ENCODE measurements at places on chromosomes 7 and 10.
A peak's percentile ranks its signal among the peaks of the same experiment; 100 is the strongest.

GRCh38 chr7:16563281-16564022, 36.8 kb downstream of the LRRC72 start:
- DNase-seq: no peak

- DNase-seq: no peak
These were observed 453.7 kb upstream of the POT1 start for GRCh38 chr7:125383324-125383723.

GRCh38 chr7:101749891-101750290, 67.5 kb upstream of the CUX1 start:
- DNase-seq: no peak

GRCh38 chr10:69088801-69089501, 1.0 kb downstream of the SRGN start:
- no peak for DNase-seq

DNA sequence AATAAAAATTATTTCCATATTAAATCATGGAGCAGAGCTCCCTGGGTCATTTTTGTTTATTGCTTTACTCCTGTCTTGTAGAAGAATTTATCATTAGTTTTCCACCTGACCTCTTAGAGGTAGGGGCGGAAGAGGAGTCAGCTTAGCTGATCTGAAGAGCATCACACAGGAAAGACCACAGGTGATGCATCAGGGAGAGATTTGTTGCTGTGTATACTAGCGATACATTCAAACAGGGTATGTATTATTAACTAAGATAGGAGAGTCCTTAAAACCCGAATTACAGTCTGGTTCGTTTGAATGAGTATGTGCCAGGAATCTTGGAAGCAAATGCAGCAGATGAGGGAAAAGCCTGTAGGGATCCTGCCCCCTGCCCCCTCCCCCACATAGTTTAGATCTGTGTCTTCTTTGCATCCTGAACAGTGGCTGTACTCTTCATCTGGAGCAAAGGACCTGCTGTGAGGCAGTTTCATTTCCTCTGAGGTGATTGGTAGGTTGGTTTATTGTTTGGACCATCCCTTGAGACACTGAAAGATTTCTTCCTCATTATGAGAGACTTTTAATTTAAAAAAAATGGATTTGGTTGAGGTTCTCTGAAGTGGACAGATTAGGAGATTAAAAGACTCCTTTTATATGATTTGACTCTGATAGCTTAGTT, 177.0 kb downstream of the SND1 start:
- DNase-seq: no peak

DNA sequence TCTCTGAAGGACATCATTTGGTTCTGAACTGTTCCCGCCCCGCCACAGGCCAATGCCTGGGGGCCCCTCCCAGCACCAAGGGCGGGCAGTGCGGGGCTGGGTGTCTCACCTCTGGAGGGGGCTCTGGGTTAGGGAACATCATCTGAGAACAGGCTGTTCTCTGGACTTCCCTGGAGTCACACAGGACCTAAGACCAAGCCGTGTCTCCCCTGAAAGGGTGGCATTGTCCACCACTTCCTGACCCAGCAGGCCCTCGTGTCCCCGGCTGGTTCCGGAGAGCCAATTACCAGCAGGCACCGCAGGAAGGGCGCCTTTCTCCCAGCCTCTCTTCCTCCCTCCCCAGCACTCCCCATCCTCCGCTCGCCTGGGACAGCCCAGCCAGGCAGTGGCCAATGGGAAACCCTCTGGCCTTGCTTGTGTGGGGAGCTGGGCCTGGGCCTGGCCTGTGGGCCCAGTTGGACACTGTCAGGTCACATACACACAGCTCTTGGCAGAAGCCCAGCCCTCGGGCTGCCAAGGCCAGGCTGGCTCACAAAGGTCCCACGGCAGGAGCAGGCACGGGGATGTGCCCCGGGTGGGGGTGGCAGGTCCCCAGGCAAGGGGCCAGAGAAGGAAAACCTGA, 119.5 kb downstream of the SPDYE5 start:
- DNase-seq: no peak

DNA sequence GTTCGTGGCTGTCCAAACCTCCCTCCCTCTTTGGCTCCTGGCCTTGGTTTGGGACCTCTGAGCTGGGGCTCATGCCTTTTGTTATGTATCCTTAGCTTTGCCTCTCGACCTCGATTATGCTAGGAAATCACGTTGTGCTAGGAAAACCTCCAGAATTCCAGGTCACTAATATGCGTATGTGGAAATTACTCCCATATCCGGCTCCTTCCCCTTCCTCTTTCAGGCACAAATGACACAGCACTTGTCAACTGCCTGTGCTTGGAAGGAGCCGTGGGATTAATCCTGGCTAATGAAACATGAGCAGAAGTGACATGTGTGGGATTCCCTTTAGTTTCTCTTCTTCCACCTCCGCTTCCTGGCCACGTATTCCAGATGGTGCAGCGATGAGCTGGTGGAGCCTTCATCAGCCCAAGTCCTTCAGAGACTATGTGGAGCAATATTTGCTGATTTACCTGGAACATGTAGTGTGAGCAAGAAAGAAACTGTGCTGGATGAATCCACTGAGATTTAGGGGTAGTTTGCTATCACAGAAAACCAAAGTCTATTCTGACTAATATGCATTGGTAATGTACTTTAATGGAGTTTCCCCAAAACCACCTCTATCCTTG, 149.2 kb downstream of the REEP3 start:
- no peak for DNase-seq

- DNase-seq: no peak
These were observed 405.5 kb upstream of the SHH start for GRCh38 chr7:156217803-156218202.

GRCh38 chr7:22601408-22601807, 101.4 kb upstream of the STEAP1B start:
- DNase-seq: no peak

GRCh38 chr10:59587083-59587755, 122.4 kb downstream of the SLC16A9 start:
- no peak for DNase-seq

GRCh38 chr10:71288461-71288860, 30.6 kb upstream of the SLC29A3 start:
- no peak for DNase-seq

- DNase-seq: peak; percentile 63
These were observed 12.5 kb downstream of the STAG3 start for GRCh38 chr7:100190048-100190711.

GRCh38 chr10:95503001-95503400, 58.2 kb downstream of the SORBS1 start:
- DNase-seq: no peak

DNA sequence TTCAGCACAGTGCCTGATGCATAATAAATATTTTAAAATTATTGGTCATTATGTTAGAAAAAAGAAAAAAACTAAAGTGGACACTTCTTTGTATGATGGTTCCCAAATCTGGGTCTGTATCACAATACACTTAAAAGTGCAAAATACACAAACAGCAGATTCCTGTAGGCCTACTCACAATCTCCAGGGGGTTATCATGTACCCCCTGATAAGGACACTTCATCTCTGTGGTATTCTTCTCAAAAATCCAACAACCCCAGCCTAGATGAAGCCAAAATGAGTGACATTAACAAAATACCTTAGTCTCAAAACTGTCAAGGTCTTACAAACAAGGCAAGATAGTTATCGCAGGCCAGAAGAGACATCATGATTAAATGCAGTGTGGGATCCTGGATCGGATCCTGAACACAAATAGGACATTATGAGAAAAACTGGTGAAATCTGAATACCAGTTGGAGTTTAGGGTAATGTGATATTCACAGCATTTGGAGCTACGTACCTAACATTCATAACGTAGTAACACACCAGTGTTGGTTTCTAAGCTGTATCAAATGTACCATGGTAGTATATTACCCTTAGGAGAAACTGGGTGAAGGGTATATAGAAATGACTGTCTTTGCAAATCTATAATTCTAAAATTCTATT, 45.2 kb downstream of the NSUN6 start:
- no peak for DNase-seq

- DNase-seq: no peak
These were observed 5.4 kb upstream of the PWWP2B start for GRCh38 chr10:132391676-132392020.

DNA sequence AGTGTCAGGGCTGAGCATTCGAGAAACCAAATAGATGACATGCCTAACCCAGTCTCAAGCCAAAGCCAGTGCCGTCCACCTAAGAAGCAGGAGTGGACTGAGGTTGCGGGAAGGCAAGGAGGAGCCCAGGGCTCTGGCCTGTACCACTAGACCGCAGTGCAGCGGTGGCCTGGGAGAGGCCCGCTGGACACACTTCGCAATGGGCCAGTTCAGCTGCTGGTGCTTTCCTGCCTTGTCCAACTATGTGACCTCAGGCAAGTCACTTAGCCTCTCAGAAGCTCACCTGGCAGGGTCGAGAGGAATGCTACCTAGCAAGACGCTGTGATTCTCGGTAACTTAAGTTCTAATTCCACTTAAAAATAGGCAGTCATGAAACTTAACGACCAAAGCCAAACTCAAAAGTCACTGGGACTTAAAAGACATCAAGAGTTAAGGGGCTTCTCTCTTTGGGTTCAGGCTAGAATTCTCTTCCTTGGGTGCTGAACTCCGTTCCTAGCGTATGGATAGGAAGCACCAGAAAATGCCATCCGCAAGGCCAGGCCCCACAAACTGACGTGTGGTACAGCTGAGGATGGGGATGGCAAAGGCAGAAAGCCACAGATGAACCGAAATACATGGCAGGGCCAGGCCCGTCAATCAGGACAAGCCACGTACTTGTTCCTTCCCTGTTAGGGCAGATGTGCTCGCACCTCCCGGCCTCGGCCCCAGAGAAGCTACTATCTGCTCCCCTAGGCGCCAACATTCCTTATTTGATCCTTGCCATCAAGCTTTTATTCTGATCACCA, 34.2 kb downstream of the CTBP2 start:
- DNase-seq: no peak

GRCh38 chr7:16982640-16983350, 101.0 kb upstream of the AGR3 start:
- peak; percentile 33 for DNase-seq

- no peak for DNase-seq
These were observed 3.0 kb upstream of the WNT2 start for GRCh38 chr7:117325836-117326235.

- DNase-seq: no peak
These were observed 58.6 kb downstream of the PRF1 start for GRCh38 chr10:70543911-70544310.

DNA sequence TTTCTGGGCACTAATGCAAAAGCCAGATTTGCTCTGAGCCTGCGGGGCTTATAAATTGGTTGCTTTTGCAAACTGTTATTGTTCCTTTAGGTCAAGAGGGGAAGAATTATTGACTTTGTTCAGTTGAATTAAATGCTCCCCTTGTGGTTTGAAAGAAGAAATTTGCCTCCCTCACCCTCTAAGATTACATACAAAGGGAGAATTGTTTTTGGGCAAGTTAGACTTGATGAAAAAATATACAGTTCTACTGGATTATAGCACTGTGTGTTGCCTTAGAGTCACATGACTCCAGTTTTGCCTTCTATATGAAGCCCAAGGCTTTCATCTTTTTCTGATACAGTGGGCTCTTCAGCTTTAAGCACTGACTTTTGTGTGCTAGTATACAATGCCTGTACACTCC, 1265.8 kb upstream of the LRRTM3 start:
- DNase-seq: no peak

DNA sequence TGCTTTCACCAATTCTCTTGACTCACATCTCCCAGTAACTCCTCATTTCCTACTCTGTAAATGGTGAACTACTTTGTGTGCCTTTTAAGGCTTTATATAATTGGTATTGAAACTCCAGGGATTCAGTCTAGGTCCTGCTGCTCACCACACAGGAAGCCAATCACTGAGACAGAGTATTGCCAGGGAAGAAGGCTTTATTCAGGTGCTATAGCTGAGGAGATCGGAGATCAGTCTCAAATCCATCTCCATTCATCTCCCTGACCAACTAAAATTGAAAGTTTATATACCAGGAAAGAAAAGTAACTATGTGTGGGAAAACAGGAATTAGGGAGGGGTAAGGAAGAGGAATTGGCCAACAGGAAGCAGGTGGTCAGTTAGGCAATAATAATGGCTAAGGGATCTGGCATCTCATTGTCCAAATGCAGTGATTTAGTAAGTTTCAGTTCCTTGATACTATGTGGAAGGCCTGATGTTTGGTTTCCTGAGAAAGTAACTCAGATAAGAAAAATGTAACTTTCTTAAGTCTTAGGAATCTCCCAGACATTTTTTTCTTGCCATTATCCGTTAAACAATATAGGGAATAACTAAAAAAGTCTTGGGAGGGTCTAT, 10.2 kb upstream of the SDHAF3 start:
- no peak for DNase-seq

- no peak for DNase-seq
These were observed 28.9 kb downstream of the NRF1 start for GRCh38 chr7:129640400-129640799.

GRCh38 chr7:100118388-100119071, 628 bp downstream of the TAF6 start:
- DNase-seq: no peak

DNA sequence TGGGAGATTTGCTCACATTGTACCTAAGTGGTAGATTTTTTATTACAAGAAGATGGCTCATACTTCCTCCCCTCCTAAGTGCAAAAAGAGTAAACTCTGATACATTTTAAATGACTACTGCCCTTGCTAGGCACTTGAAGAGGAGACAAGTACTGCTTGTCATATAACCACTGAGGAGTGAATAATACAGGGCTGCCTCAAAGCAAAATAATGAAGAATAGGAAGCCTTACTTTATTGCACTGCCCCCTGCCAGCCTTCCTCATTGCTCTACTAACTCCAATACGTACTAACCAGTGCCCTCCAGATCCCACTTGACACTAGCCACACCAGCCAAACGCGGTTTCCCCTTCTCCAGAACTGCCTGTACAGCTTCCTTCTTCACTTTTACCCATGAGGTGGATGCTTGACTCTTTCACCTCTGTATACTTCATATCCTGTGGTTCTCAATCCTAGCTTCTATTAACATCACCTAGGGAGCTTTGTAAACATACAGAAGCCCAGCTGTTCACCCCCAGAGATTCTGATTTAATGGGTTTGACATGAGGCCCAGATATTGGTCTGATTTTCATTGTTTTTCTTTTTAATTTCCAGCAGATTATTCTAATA, 11.7 kb upstream of the MTERF1 start:
- no peak for DNase-seq

DNA sequence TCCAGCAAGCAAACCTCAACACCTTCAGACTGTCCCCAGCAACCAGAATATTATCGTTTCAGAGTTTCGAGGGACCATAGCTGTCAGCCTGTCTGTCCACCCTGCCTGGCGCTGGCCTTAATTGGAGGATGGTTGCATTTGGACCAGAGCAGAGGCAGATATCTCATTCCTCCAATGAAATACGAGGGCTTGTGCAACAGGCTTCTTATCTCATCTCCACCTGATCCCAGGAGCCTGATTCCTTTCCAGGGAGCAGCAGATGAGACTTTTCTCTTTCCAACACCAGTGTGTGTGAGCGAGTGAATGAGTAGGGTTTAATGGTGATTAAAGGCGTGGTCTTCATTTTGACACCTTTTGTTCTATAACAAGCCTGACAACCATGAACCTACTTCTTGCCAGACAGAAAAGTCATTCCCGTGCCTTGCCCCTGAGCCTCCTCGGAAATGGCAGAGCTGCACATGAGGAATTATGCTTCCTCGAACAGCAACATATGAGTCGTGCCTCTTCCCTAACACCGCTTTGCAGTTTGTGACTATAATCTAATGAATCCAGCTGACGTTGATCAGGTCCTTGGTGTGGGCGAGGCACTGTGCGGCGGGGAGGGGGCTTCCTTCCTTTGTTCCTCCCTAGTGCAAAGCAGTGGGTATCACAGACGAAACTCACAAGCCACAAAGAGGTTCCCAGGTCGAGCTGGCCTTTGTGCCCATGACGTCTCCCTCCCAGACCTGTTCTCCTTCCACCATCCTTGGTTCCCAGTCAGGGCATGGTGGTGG, 147.4 kb downstream of the CUX1 start:
- no peak for DNase-seq

Data from naive thymus-derived CD4-positive, alpha-beta T cell (primary cell).